ENCODE measurements at places on chromosomes 16 and 17.
A peak's percentile ranks its signal among the peaks of the same experiment; 100 is the strongest.

GRCh38 chr17:63222655-63223054, 223.5 kb downstream of the CYB561 start:
- no peak for DNase-seq

GRCh38 chr16:48284772-48285409, 37.6 kb upstream of the ABCC11 start:
- peak; percentile 6 for DNase-seq

DNA sequence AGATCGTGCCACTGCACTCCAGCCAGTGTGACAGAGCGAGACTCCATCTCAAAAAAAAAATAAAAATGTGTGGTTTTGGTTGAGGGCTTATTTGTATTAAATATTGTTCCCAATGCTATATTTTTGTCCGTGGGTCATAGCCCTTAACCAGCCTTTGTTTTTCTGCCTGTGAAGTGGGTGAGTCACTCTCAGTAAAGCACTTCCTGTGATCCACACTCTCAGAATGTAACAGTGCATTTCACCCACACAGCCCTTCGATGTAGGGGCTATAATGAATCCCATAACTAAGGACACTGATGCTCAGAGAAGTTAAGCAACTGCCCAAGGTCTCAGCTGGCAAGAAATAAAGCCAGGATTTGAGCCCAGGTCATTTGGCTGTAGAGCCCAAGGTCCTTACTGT, 34.7 kb upstream of the POLR3E start:
- no peak for DNase-seq

DNA sequence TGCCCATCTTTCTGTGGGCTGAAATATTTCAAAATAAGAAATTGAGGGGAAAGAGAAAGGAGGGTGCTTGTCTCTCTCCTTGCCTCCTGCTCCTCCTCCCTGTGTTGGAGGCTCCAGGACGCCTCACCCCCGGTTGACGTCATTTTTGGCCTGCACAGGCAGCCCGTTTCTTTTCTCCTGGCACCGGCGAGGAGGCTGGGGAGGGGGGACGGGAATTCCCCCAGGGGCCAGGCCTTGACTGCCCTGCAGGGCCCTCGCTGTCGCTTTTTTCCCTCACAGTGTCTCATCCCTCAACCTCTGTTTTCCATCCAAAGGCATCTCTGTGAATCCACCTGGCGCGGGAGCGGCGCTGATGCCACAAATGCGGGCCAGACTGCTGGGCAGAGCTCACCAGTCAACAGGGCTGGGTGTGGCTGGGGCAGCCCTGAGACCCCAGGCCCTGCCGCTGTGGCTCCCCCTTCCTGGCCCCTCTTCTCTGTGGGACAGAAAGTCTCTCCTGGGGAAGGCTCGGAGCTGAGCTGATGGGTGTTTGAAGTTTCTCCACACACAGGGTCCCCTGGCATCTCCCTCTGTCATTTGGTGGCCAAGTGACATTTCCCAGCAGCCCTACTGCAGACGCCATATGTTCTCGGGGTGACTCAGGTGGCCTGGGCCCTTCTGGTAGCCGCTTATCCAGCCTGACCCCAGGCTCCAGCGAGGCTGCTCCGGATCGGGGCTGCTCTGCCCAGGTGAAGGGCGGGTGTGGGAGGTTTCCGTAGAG, 16.0 kb downstream of the CENPX start:
- no peak for DNase-seq

DNA sequence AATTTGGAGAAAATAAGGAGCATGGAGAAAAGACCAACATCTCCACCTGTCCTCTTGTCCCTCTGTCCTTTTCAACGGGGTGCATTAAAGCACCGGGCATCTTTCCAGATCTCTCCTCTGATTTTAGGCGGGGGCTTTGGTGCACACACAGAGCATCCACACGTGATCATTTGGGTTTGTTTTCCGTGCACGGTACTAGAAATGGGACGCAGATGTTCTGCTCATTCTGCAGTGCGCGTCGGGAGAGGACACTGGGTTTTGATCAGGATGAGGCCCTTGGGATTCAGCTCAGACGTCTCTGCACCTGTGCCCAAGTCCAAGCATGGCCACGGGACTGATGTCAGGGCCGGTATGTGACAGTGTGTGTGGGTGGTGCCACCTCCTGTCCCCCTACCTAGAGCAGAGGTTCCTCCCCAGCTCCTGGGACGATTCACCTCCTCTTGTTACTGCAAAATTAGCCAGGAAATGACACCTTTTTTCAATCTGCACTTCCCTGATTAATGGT, 31.9 kb downstream of the PDIA2 start:
- DNase-seq, result no peak

GRCh38 chr16:8910811-8911210, 28.7 kb downstream of the LITAFD start:
- no peak for DNase-seq

- DNase-seq, result no peak
Measured at GRCh38 chr16:476039-476438, 50.6 kb downstream of the RAB11FIP3 start.

Measured in CD4-positive, alpha-beta T cell treated with Interleukin-4 for 1 hour (primary cell).